ENCODE measurements at places on chromosomes 6 and 20.

DNA sequence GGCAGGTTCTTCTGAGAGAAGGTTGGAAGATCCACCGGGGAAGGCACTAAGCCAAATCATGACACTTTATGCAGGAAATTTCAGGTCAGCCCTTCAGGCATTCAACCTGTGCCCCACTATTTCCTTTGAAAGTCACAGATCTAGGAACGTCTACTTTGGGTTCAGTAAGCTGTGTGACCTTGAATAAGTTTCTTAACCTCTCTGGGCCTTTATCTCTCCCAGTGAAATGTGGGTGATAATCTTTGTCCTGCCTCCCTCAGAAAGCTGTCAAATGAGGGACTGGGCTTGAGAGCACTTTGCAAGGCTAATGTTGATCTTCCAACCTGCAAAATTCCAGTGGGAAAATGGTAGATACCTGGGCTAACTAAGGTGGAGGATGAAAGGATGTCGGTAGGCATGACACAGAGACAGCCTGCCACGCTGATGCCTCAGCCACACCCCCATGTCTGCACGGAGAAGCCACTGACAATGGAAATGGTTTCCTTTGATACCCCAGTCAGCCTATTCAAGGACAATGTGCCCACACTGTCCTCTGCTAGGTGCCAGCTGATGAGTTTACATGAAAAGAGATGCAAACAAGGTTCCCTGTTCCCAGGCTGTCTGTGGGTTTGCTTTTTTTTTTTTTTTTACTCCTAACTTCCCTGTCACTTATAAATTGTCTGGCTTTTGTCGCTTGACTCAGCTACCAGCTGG is 9.3 kb downstream of the BNIP5 start:
- no peak for DNase-seq

- no peak for DNase-seq
Measured at GRCh38 chr20:35042268-35042667, 50.3 kb downstream of the TRPC4AP start.

GRCh38 chr6:22886650-22887581 is 317.6 kb downstream of the HDGFL1 start:
- DNase-seq = no peak

GRCh38 chr6:154239392-154239791 is 117.2 kb downstream of the IPCEF1 start:
- no peak for DNase-seq
